ENCODE measurements at places on chromosomes 12 and 14. TPM values are rescaled to one million over a fixed set of nuclear protein-coding genes. Genes with fewer than 3 reads are reported as not detected.

DNA sequence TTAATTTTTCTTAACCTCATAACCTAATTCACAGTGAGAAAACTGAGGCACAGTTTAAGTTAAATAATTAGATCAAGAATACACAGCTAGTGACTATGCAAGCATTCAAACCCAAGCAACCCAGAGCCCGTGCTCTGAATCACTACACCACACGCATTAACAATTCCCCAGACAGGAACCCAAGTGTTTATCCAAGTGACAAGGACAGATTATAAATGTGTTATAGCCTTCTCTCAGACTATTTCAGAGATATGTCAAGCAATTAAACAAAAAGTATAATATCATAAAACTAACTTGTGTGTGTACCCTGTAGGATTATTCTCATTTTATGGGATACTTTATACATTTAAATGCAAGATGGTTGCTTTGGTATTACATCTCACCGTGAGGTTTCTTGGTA, 43.8 kb downstream of the MED13L start:
- no peak for DNase-seq

VDR gene
- total RNA-seq: 29.7 TPM

PMCH gene
- not detected for total RNA-seq

TPCN1 gene
- 36.6 TPM for total RNA-seq

SLC25A47 gene
- not detected for total RNA-seq

GRCh38 chr12:64796205-64796845, 28.1 kb upstream of the TBC1D30 start:
- no peak for DNase-seq

GRCh38 chr14:67571275-67571990, 28.6 kb downstream of the PIGH start:
- DNase-seq: no peak

- no peak for DNase-seq
These were observed 797 bp downstream of the SLC11A2 start for GRCh38 chr12:51025338-51025835.

GRCh38 chr14:32078858-32079216, 1.7 kb downstream of the ARHGAP5 start:
- no peak for DNase-seq

NUAK1 gene
- total RNA-seq: 10.7 TPM

ENDOU gene
- total RNA-seq: not detected

DNA sequence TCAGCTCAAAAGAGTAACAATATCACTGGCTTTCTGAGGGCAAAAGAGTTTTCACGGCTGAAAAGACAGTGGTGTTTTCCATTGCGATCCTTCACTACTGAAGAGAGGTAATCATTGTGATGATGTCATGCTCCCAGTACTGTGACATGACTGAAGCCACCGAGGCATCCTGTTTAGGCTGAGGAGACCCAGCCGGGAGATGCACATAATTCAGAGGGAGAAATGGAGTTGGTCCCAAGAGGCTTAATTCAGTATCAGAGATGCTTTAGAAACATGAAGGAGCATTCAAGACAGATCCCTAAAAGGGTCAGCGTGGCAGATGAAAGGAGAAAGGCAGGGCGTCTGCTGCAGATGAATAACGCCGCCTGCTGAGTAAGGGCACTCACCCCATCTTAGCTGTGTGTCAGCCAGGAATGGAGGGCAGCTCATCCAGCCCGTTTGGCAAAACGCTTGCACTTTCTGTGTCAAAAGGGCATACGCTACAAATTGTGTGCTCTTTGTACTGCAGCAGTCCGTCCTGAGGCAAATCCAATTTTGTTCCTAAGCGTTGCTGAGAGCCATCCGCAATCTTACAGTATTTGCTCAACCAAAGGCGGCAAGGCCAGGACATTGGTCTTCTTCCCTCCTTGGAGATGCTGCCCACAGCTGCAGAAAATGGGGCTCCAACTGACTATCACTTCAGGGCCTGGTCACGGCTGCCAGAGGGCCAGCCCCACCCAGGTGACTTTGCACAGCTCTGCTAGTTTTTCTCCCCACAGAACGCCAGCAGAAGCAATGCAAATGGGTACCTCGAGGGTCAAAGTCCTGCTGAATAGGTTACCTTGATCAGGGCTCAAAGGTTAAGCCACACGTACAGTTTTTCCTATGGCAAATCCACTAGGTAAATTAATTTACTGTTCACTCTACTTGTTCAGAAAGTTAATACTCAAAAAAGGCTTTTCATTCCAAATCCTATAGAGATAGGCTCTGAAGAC, 23.5 kb downstream of the CCDC92 start:
- no peak for DNase-seq

DNA sequence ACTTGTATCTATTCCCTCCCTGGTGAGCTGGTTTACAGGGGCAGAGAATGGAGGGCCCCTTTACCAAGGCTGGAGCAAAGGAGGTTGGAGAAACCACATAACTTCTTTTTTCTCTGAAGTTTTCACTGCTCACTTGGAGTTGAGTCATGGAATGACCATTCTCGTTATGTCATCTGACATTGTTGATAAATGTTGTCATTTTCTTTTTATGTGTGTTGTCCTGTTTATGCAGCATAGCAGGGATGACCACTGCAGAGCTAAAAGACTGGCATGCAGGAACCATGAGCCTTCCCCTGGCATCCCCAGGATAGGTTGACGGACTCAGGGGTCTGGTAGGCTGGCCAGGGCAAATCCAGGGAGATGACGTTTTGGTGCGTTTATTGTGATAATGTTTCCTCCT, 256.8 kb upstream of the DDHD1 start:
- no peak for DNase-seq

GRCh38 chr12:124425667-124426066, 130.8 kb downstream of the RFLNA start:
- DNase-seq: no peak

COPS7A gene
- total RNA-seq: 62.6 TPM

DNA sequence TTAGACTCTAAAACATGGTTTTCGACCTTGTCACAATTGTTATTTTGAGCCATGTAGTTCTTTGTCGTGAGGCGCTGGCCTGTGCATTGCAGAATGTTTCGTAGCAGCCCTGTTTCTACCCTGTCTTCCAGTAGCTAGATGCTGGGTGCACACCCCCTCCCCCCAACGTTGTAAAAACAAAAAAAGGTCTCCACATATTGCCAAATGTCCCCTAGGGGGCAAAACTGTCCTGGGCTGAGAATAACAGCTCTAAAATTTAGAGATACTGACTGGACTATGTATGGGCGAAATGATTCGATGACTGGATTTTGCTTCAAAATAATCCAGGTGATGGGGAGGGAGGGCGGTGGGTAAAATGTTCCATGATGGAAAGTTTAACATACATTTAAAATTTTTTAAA, 126.1 kb upstream of the FUT8 start:
- no peak for DNase-seq

All from upper lobe of left lung (tissue), 6 donors.